ENCODE measurements at places on chromosomes 13 and 19.

DNA sequence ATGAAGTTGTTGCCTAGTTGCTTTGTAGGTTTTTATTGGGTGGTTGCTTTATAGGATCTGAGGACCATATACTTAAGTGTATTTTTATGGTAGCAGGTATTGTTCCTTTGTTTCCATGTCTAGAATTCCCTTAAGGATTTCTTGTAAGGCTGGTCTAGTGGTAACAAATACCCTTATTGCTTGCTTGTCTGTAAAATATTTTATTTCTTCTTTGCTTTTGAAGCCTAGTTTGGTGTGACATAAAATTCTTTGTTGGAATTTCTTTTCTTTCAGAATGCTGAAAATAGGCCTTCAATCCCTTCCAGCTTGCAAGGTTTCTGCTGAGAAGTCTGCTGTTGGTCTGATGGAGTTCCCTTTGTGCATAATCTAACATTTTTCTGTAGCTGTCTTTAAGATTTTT is 18.1 kb upstream of the ZSCAN5A start:
- DNase-seq = no peak

- DNase-seq = no peak
Observed at GRCh38 chr19:28531979-28532378, 681.0 kb downstream of the UQCRFS1 start.

DNA sequence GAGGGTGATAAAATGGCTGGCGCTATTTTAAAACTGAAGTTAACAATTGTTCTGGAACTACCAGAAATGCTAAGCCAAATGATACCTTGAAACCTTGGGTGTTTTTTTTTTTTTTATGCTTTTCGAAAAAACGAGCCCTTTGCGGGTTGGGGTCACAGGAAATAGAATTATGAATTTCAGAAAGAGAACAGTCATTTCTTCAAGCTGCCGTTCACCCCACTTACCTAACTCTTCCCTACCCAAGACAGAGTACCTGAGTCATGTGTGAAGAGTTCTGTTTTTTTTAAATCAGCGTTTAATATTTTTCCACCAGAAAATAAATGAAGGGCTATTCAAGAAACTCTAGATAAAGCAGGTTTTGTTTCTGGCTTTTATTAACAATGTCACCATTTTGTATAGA is 35.3 kb downstream of the KLF2 start:
- DNase-seq = no peak

DNA sequence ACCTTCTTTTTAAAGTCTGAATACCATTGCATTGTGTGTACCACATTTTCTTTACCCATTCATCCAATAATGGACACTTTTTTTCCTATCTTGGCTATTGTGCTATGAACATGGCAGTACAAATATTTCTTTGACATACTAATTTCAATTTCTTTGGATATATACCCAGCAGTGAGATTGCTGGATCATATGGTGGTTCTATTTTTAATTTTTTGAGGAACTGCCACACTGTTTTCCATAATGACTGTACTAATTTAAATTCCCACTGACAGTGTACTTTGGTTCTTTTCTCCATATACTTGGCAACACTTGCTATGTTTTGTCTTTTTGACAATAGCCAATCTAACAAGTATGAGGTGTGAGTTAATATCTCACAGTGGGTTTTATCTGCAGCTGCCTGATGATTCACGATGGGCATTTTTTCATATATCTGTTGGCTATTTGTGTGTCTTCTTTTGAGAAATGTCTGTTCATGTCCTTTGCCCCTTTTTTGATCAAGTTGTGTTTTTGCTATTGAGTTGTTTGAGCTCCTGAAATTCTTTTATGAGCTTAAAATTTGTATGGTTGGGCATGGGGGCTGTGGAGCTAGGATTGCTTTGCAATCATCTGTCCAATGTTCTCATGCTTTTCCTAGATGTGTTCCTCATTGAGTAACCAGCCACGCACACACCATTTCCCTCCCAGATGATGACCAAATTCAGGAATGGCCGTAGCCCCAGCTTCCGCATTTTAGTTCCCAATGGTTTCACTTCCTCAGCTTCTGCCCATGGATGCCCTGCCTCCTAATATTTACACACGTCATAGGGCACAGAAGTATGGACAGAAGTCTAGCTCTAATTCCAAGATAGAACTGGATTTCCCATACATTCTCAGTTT is 380.0 kb upstream of the SGCG start:
- peak; percentile 56 for DNase-seq

GRCh38 chr19:18940769-18941627 is at the start of gene HOMER3:
Gene HOMER3, minus strand, starts transcription at chr19:18941217. Its CDS starts 2,235 bp downstream, at chr19:18938982.
- peak; percentile 27 for DNase-seq

DNA sequence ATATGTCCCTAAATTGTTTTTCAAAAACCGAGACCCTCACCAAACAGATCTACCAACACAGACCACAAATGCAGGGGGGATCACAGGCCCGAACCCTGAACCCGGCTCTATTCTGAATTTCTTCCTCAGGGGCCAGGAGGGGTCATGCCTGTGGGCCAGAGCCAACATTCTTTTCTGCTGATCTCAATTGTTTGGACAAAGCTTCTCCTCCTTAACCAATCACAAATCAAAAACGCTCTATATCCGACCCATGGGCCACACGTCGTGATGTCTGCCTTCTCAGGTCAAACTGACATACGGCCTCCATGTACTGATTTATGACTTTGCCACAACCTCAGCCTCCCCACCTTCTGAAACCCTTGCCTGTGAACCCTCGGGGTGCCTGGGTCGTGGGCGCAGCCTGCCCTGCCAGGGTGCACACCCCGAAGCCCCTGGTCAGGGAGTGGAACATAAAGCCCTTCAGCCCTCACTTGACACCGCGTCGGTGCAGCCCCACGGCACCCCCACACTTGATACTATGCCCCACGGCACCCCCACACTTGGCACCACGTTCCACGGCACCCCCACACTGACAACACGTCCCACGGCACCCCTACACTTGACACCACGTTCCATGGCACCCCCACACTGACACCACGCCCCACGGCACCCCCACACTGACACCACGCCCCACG is 58.4 kb upstream of the C13orf46 start:
- DNase-seq = no peak

DNA sequence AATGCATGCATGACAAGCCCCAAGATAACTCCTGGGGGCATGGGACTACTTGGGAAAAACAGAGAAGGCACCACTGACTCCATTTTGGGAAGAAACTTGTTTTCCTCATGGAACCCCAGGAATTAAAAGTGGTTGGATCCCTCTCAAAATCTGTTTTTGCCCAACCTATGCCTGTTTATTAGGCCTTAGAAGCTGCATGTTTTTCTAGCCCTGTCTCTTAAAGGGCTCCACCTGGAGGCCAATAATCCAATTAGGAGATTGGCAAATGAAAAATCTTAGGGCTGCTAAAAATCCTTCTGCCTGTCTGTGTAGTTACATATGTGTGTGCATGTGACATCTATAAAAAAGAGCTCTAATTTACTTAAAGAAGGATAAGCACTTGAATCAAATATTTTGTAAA is 26.9 kb downstream of the MED4 start:
- DNase-seq = peak; percentile 54

GRCh38 chr13:71605744-71606143 is 261.3 kb downstream of the DACH1 start:
- no peak for DNase-seq

DNA sequence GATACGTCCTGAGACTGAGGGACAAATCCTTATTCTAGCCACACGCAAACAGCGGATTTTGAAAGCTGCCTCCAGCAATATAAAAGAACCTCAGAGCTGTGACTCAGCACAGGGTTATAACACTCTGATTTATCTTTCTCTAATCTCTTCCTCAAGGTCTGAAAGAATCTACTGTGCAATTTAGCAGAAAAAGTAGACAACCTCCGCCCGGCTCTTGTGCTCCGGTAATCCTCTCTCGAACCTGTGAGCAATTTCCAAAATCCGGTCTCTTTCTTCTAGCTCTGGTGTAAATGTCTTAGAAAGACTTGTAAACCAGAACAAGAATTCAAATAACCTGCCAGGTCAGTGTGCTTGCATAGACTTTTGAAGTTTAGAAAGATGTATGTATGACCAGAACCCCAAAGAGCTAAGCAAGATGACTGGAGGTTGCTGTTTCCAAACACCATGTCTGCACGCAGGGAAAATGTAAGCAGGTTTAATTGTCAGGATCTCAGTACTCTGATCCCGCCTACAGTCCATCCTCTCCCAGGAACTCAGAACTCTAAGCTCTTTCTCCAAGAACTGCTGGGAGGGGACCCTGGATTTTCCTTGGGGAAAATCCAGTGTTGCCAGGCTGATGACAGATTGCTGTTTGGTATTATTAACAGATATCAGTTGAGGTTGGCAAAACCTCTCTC is 338.1 kb downstream of the RFC3 start:
- no peak for DNase-seq

GRCh38 chr13:77310579-77311279 is 16.2 kb downstream of the MYCBP2 start:
- DNase-seq = no peak

- DNase-seq = no peak
Observed at GRCh38 chr13:32187651-32188050, 127.5 kb downstream of the ZAR1L start.

DNA sequence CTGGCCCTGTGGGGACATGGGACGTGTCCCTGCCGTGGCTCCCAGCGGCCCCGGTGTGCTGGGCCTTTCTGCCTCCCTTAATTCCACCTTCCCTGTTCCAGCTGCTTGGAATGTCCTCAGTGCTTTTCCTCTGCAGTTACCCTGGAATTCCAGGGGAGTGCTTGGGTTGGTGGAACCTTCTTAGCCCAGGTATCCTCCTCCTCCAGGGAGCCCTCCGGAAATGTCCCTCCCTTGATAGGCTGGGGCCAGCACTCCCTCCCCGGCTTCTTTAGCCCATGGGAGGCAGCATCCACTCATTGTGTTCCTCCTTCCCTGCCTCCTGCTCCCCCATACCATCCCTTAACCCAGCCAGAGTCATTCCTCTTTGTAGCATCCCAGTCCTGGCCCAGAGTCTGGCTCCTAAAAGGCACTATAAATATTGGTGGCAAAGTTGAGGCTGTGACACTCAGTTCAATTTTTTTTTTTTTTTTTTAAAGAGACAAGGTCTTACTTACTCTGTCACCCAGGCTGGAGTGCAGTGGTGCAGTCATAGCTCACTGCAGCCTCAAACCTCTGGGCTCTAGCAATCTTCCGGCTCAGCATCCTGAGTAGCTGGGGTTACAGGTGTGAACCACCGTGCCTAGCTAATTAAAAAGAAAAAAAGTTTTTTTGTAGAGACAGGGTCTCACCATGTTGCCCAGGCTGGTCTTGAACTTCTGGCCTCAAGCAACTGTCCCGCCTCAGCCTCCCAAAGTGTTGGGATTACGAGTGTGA is 13.7 kb upstream of the SLC7A10 start:
- no peak for DNase-seq

DNA sequence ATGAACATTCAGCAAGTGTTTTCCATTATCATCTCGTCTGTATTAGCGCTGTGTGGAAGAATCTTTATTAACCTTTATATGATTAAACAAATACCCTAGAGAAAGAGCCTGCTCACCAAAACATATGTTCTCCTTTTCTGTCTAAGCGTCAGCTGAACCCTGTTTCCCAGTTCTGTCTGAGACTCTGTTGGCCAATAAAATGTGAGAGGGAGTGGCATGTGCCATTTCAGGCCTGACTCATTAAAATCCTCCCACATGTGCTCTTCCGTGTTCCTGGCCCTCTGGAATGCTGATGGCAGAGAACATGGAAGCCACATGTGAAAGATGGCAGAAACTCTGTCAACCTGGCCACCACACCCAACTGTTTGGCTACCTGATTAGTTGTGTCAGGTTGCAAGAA is 181.9 kb upstream of the EDNRB start:
- no peak for DNase-seq

GRCh38 chr19:42069619-42070351 is at the start of gene GRIK5:
Gene GRIK5, minus strand, starts transcription at chr19:42070206. Its CDS starts 4,436 bp downstream, at chr19:42065770.
- DNase-seq = peak; percentile 36

- peak; percentile 83 for DNase-seq
Observed at GRCh38 chr13:23020246-23020843, 160.4 kb upstream of the SGCG start.

- DNase-seq = no peak
Observed at GRCh38 chr19:50501568-50502475, 9.2 kb downstream of the JOSD2 start.

DNA sequence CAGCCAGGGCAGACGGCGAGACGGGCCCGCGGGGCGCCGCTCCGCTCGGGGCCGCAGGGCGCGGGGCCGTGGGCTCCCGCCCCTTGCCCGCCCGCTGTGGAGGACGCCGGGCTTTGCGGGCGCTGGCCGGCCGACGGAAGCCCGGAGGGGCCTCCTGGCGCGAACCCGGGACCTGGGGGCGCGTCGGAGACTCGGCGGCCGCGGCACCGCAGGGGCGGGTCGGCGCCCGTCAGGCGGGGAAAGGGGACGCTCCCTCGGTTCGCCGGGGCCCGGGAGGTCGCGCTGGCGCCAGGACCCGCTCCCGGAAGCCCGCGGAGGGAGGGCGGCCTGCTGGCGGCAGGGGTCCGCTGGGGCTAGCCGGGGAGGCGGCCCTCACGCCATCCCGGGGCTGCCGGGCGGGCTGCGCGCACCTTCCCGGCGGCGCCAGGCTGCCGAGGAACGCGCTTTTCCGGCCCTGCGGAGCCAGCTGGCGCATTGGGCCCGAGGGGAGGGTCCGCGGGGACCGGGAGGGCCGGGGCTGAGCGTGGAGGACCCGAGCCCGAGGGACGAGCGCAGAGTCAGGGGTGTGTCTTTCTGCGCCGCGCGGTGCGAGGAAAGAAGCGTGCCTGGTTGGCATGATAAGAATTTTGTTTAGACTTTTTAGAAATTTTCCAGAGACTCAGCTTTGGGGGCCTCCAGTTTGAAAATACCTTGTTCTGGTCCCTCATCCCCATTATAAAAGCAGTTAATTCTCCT is 511 bp downstream of the GARRE1 start:
- DNase-seq = peak; percentile 19

DNA sequence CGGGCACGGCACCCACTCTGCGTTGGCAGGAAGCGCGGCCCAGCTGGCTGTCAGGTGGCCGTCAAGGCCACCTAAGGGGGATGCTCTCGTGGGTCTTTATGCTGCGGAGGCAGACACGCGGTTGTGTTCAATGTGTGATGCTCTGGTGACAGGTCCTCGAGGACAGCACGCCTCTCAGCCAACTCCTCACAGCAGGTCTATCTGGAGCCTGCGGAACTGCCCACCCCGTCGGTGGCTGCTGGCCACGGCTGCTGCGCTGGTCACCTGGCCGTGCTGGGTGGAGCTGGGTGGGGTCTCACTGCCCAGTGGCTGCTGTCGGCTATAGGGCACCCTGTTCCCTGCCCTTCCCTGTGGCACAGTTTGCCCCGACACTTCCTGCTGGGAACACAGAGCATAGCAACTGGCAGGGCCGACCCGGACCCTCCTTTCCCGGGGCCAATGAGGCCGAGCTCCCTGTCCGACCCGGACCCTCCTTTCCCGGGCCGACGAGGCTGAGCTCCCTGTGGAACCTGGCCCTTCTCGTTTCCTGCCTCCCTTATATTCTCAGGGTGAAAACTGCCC is 14.3 kb upstream of the F7 start:
- DNase-seq = no peak

Measured in KBM-7 (cell line).